ENCODE measurements at places on chromosomes 1 and 21.

DNA sequence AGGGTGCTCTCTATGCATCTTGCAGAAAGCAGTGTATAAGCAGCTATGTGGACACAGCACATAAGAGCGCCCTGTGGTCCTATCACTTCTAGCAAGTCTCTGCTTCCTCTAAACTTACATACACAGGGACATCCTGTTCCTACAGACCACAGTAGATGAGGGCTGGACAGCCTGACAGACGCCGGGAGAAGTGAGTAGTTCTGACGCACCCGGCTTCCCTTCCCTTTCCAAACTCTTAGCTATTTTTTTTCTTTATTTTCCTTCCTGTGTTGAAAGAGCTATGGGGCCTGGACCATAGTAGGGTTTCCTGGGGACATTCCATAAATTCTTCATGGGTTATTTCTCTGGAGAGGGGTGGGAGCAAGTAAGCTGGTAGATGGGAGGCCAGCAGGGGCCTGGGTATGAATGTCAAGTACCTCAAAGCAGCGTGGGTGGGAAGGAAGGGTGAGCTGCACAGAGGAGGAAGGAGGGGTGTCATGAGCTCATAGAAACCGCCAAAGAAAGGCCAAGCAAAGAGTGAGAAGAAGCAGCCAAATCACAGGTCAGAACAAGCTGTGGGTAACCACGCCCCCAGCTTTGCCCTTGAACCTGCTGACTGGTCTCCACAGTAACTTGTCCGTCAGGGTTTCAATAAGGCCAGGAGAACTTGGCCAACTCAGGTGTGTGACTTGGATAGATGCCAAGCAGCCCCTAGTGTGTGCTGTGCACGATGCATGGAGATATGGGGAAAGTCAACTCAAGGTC lies 36.6 kb downstream of the PLXNA2 start:
- no peak for DNase-seq

GRCh38 chr1:101115112-101115511 lies 89.5 kb upstream of the DPH5 start:
- DNase-seq = no peak

DNA sequence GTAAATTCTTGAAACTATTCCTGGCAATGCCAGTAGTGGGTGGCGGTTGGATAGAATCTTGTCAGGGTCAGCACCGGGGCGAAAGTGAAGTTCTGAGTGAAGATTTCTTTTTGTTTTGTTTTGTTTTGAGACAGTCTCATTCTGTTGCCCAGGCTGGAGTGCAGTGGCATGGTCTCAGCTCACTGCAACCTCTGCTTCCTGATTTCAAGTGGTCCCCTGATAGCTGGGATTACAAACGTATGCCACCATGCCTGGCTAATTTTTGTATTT lies 33.3 kb downstream of the PCNT start:
- no peak for DNase-seq

GRCh38 chr1:196366817-196367495 lies 241.3 kb downstream of the KCNT2 start:
- DNase-seq = no peak

GRCh38 chr1:79259390-79260336 lies 253.1 kb upstream of the ADGRL4 start:
- no peak for DNase-seq

GRCh38 chr1:22595108-22595507 lies 31.8 kb downstream of the EPHA8 start:
- DNase-seq = no peak

GRCh38 chr1:108119500-108119899 lies 80.6 kb downstream of the SLC25A24 start:
- DNase-seq = no peak

DNA sequence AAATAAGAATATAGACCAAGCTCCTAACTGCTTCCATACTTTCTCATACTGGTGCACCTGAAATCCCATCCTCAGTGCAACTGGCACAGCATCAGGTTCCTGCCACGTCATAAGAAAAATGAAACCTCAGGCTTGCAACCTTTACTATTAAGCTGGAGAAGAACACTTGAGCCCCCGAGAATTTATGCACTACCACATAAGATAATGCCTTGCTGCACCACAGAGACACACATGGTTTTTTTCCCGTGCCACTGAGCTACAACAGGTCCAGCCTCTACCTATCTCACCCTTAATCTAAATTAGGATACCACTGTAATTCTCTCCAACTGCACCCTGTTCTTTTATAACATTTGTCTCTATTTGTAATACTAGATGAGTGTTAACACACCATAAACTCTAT lies 174.5 kb downstream of the DENND1B start:
- DNase-seq = no peak

GRCh38 chr1:160483505-160484185 lies 39.4 kb downstream of the SLAMF6 start:
- DNase-seq = no peak

- DNase-seq = no peak
Measured at GRCh38 chr1:179137617-179138255, 55.9 kb downstream of the TOR3A start.

DNA sequence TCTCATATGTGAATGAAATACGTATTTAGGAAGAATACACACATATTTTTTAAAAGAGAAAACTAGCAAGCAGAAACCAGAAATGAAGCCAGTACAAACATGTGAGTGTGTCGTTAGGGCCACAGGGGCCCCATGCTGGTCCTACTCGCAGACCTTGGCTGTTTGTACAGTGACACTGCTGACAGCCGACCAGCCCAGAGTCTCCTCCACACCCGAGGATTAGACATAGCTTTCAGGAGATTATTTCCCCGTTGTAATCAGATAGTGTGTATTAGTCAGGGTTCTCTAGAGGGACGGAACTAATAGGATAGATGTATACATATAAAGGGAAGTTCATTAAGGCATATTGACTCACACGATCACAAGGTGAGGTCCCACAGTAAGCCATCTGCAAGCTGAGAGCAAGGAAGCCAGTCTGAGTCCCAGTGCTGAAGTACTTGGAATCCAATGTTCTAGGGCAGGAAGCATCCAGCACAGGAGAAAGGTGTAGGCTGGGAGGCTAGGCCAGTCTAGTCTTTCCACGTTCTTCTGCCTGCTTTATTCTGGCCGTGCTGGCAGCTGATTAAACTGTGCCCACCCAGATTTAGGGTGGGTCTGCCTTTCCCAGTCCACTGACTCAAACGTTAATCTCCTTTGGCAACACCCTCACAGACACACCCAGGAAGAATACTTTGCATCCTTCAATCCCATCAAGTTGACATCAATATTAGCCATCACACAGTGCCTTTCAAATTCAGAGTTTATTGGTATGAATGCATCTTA lies 51.2 kb downstream of the DIP2A start:
- no peak for DNase-seq

DNA sequence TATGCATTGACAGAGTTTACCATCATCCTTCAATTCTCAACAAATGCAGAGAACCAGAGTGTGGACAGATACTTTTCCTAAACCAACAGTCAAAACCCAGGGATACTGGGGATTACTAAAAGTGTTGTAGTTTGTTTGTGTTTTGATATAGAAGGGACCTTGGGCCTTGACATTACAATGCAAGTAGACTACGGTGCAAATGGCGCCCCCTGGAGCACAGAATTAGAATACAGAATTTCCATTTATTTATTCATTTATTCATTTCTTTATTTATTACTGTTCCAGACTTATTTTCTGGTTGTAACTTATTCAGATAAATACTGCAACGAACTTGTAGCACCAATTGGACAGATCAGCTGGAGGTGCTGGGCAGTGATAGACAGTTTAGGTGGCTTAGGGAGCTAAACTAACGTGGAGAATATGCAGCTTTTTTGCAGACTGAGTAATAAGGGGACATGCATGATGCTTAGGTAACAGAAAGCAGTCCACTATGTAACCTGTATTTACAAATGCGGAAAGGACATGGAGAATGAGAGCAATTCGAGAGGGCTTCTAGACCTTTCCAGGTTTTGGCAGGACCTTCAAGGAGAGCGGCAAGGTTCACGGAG lies 42.6 kb downstream of the KIRREL1 start:
- DNase-seq = no peak

GRCh38 chr1:15214527-15214926 lies 32.5 kb upstream of the FHAD1 start:
- no peak for DNase-seq

DNA sequence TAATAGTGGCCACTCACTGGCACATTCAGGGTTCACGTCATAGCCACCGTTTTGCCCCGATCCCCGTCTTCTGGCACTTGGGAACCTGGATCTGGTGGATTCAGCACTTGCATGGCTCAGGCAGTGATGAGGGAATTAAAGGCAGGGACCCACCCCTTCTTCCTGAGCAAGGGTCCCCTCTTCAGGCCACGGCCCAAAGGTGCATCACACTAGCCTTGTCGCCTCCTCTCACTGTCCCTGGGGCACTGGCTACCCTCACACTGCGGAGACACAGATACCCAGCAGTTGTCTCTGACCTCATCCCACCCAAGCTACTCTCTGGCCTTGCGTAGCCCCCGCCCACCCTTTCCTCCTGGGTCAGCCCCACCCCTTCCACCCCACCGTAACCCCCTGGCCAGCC lies 19.9 kb upstream of the LDLRAP1 start:
- no peak for DNase-seq

GRCh38 chr1:201889090-201889968 lies 631 bp downstream of the SHISA4 start:
- DNase-seq = no peak

DNA sequence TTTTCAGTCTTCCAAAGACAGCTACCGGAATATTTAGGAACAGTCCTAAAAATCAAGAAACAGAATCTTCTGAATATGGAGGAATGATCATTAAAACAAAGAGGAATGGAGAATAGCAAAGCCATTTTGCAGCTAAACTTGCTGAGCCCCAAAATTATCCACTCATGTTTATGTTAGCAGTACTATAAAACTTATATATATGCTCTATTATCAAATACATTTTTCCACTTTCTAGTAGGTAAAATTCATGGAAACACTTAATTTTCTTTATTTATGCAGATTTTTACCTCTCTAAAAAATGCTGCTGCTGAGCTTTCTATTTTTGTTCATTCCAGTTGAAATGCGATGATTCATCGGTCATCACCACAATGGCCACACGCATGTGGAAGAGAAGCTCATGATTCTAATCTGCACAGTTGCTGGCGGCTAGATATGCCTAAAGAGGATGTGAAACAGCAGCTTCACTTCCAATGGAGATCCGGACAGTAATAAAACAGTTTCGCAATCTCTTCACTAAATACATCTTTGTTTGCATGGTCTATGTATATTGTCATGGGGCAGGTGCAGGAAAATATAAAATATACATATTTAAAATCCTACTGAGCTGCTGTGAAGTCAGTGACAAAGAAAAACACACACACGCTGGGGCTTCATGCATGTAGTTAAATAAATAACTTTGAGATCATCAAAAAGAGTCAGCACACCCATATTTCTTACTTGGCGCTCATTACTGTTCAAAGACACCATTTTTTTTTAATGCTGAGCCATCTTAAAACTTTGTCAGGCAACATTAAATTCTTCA lies 292.2 kb downstream of the SMYD3 start:
- DNase-seq = no peak

GRCh38 chr1:42109600-42109999 lies 43.6 kb upstream of the GUCA2B start:
- DNase-seq = no peak

GRCh38 chr1:224791362-224791941 lies 138.0 kb upstream of the DNAH14 start:
- no peak for DNase-seq

- DNase-seq = peak; percentile 57
Measured at GRCh38 chr1:211259638-211260126, 516 bp downstream of the RCOR3 start.

GRCh38 chr1:194279975-194280374 lies 1093.6 kb upstream of the B3GALT2 start:
- no peak for DNase-seq

DNA sequence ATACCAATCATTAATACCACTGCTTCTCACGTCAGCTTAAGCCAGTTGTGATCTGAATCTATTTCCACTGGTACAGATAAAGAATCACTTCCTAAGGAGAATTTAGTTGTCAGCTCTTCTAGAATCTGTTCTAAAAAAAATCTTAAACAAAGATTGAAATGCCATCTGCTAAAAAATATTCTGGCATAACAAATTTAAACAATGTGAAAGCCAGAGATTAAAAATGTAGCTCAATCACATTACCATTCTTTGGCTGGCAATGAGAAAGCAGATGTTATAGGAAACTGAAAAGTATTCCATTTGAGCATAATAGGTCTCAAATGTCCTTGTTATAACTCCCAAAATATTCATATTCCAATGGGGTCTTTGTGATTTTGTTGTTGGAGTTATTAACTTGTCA lies 21.7 kb upstream of the LRRC8B start:
- no peak for DNase-seq

DNA sequence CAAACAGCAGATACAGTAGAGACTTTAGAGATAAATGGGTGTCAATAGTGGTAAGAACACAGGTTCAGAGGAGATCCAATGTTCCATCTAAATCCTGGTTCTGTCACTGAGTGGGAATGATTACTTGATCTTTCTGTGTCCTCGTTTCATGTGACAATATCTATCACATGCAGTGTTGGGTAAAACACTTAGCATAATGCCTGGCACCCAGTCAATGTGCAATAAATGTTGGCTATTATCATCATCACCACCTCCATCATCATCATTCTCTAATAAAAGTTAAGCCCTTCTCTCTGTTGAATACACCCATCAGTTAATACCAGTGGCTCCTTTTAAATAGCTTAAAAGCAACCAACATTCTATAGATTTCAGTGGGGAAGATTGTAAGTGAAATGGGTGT lies 184.7 kb downstream of the ST6GALNAC3 start:
- DNase-seq = no peak

DNA sequence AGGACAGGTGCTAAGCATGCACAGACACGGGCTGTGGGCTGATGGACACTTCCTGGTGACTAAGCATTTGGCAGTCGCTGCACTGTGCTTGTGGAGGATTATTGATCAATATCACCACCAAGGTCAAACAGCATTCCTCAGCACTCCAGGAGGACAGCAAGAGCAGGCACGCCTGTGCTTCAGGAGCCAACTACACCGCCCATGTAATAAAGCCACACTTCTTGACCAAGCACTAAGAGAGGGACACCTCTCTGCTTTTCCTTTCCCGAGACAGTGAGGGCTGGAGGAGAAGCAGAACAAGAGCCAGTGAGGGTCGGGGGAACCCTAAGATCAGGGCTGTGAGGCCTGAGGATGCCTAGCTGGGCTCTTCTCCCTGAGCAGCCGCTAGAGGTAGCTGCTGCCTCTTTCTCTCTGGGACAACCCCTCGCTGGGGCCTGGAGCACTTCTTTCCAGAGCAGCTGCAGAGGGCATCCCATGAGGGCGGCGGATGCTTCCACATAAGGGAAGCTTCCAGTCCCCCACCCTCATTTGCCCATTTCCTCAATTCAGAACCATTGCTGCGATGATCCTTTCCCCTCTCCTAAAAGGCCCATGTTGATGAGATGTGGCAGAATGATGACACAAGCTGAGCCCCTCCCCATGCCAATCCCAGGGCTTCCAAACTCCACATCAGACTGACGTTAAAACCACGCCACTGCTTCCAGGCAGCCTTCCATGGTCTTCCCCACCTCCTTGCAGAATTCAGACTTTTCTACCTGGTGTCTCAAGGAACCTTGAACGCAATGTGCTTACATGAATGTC lies 19.1 kb downstream of the RAB7B start:
- DNase-seq = no peak

- no peak for DNase-seq
Measured at GRCh38 chr1:99704356-99704816, 58.5 kb downstream of the PALMD start.

Measured in T-helper 22 cell (primary cell).